ENCODE measurements at places on chromosomes 6 and 20.
A peak's percentile ranks its signal among the peaks of the same experiment; 100 is the strongest.

DNA sequence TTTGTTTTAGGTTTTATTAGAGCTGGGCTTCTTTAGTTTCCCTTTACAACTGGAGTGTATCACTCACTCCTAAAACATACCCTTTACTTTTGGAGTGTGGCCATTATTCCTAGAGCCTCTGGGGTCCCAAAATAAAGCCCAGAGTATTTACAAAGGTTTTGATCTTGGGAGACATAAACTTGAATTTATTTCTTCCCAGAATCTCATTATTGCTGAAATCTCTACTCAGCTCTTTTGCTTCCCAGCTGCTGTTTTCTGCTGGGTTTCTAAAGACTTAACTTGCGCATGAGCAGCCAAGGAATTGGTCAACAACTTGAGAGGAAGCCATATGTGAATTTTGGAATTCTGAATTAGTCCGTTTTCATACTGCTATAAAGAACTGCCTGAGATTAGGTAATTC lies 94.5 kb upstream of the NRSN1 start:
- no peak for DNase-seq

DNA sequence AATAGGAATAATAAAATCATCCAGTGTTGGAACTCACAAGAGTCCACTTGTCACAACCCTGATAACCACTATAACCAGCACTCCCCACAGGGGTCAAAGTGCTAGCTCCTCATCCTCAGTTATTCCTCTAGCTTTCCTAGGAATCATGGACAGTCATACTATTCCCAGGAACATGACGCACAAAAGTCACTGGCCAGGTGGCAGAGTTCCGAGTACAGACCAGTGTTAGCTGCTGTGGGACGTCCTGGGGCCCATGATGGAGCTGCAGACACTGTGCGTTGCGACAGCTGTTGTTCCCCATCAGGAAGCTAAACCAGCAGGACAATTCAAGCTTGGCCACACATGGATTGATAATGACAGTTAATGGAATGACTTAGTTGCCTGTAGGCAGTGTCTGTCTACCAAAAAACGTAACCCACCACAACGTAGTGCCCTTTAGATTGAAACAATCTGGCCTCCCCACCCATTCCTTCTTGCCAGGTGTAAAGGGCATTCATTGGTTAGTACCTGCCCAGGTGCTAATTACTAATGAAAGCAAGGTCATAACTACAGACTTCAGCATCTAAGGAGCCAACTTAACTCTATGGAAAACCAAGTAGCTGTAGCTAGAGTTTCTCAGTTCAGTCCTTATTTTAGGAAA lies 17.4 kb downstream of the EZR start:
- DNase-seq = no peak

GRCh38 chr20:63009988-63010769 lies 3.4 kb upstream of the BHLHE23 start:
- DNase-seq = no peak

GRCh38 chr6:2126351-2126750 lies 119.1 kb downstream of the GMDS start:
- no peak for DNase-seq

DNA sequence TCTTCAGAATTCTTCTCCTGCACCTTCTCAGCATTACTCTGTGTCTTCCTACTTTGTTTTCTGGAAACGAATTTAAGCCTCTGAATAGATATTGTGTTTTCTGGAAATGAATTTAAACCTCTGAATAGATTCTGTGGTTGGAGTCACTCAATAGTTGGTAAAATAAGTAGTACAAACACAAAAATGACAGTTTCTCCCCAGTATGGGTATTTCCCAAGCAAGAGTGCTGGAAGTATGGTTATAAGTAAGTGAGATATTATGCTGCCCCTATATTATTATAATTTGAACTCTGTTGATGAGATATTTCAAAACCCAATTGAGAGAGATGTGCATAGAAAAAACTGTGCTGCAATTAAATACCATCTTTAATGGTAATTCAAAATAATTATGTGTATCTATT lies 94.9 kb downstream of the TINAG start:
- no peak for DNase-seq

- DNase-seq = no peak
These were observed 1.6 kb downstream of the FBXO5 start for GRCh38 chr6:152981219-152981618.

DNA sequence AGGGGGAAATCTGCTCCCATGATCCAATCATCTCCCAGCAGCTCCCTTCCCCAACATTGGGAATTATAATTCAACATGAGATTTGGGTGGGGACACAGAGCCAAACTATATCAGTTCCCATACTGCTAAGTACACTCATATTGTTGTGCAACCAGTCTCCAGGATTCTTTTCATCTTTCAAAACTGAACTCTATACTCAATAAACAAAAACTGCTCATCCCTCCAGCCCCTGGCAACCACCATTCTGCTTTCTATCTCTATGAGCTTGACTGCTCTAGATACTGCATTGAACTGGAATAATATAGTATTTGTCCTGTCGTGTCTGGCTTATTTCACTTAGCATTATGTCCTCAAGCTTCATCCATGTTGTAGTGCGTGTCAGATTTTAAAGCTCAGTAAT lies 42.9 kb downstream of the STX11 start:
- no peak for DNase-seq

GRCh38 chr6:17001188-17001587 lies 100.7 kb upstream of the STMND1 start:
- DNase-seq = no peak

DNA sequence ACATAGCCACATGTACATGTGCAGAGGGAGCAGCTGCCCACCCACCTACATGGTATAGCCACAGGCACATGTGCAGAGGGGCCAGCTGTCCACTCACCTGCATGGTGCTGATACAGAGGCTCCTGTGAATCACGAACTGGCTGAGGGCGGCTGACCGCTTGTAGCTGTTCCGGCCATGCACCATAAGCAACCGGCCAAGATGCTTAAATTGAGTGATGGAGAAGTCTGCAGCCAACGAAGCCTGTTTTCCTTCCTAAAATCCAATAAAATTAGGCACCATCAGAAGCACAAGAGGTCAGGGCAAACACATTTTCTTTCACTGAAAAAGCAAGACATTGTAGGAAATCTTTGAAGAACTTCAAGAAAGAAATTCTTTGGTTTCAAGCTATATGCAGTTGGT lies 71.1 kb upstream of the NFATC2 start:
- DNase-seq = no peak

- DNase-seq = peak; percentile 77
These were observed at the start of gene MOXD1 for GRCh38 chr6:132400883-132401617. Gene MOXD1, minus strand, starts transcription at chr6:132401475. Its CDS starts 49 bp downstream, at chr6:132401426.

Data from nephron progenitor cell (in vitro differentiated cells).